ENCODE measurements at places on chromosomes 13 and 19.

GRCh38 chr19:9130965-9131364 is 4.2 kb upstream of the OR7G3 start:
- no peak for DNase-seq

- DNase-seq = no peak
Observed at GRCh38 chr13:32447894-32448623, 20.1 kb upstream of the N4BP2L1 start.

- DNase-seq = no peak
Observed at GRCh38 chr19:51417107-51417809, at the start of gene SIGLEC10. TSS of gene SIGLEC10 (minus strand) at chr19:51417642. CDS start at chr19:51417581, 61 bp downstream.

- peak; percentile 69 for DNase-seq
Observed at GRCh38 chr19:38851622-38852230, 1.9 kb upstream of the HNRNPL start.

DNA sequence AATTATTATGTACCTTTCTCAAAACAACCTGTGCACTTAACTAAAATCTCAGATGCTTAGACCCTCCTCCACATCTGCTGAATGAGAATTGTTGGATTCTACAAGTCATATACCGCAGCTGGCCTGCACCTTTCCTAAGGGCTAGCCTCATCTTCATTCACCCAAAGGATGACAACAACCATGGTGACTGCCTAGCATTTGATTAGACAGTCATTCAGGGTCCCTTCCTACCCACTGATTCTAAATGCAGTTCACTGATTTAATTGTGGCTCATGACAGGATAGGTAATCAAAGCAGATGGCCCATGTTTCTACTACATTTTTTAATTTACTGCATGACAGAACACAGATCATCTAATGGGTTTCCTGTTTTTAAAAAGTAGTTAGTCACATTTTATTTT is 551.9 kb upstream of the SLC10A2 start:
- no peak for DNase-seq

DNA sequence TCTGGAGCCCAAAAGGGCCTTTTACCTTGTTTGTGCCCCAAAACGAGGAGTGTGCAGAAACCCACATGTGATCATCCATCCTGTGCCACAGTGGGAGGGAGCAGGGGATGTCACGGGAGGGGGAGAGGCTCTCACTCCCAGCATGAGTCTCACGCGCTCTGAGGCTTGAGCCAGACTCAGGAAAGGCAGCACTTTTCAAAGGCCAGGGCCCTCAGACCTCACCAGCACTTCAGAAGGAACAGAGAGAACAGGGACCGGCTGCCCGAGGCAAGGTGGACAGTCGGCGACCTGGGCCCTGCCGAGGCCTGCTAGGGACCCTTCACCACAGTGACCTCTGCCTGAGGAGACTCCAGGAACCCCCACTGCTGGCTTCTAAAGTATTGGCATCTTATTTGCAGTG is 71.7 kb upstream of the WASF3 start:
- DNase-seq = no peak

DNA sequence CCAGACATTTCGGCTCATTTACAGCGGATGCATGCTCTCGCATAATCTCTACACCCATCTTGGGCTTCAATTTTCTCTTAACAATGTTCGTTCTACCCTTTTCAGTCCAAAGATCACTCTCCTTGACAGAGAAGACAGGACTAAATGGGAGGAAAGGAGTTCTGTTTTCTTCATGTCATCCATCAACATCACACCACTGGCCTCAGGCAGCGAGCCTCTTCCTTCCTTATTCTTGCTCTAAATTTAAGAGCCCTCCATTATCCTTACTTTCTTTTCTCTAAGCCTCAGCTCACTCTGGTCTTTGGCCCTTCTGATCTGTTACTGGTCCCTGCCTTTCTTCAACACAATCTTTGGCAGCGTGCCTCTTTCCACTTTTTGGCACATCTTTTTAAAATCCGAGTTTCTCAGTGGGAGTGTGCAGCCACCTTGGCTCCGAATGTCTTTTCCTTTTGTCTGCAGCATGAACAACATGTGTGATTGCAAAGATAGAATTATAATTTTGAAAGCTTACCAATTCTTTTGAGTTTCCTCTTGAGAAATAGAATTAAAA is 98.7 kb downstream of the FAM216B start:
- no peak for DNase-seq

- no peak for DNase-seq
Observed at GRCh38 chr13:51912511-51913225, 50.9 kb downstream of the CCDC70 start.

GRCh38 chr19:49554701-49555181 is 25.6 kb downstream of the NOSIP start:
- DNase-seq = no peak

All from NCI-H1105 treated with DMSO at 0.1 percent for 48 hours (cell line).